Pons (tissue), 1 donor: ENCODE measurements at places on chromosomes 2 and 18.

DNA sequence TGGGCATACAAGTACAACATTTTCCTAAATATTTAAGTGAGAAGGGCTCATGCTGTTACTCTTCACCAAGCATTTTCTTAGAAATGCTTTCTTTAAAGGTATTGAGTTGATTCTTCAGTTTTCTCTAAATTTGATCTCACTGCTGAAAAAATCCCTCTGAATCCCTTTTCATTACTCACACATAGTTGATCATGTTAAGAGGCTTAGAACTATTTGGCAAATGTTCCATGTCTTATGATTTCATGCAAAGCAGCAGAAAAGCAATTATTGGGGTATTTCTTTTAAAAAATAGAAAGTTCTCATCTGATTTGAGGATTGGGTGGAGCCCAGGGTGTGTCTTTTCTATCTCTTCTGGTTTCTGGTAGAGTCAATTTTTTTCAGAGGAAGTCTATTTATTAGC, 1079.8 kb upstream of the ZEB2 start:
- DNase-seq: no peak

DNA sequence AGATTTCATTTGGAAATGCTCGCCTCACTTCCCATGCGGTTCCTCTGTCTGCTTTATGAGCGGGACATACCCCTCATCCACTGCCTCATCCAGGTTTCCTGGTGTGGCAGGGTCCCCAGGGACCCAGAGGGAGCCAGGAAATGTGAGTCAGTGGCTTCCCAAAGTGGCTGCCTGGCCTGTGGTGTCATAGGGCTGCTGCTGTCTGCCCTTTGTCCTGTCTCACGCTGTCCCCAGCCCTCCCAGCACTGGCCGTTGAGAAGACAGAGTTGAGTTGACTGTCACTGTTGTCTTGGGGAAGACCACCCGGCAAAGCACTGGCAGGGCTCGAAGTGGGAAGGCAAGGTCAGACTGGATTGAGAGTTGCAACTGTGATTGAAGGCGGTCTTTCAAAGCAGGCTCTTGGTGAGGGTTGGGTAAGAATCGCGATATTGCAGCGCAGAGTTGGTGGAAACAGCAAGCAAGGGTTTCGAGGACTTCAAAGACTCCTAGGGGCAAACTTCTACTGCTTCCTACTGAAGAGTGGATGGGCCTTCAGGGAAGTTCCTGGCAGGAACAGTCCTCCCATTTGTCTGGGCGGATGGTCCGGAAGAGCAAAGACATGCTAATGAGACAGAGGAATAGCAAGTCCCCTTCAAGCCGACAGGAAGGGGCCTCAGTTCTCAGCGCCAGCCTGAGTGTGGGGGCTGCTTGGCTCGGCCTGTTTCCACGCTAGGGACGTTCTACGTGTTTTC, 33.9 kb downstream of the RAB31 start:
- no peak for DNase-seq

DNA sequence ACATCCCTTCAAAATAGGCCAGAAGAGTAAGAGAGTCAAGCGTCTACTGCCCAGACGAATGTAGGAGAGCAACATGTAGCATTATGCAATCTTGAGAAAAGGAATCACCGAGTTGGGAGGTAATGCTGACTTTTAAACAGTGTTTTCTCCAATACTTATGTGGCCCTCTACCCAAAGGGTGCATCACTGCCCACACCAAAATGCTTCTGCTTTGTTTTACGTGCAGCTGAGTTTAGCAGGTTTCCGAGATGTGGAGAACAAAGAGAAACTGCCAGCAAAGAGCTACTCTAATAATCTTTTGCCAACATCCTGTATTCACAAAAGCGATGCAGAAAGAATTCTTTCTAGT, 63.4 kb upstream of the ZEB2 start:
- DNase-seq: no peak

GRCh38 chr18:67651438-67651837, 134.9 kb upstream of the DSEL start:
- peak; percentile 14 for DNase-seq

GRCh38 chr2:10541775-10542432, 93.8 kb upstream of the ODC1 start:
- DNase-seq: no peak

DNA sequence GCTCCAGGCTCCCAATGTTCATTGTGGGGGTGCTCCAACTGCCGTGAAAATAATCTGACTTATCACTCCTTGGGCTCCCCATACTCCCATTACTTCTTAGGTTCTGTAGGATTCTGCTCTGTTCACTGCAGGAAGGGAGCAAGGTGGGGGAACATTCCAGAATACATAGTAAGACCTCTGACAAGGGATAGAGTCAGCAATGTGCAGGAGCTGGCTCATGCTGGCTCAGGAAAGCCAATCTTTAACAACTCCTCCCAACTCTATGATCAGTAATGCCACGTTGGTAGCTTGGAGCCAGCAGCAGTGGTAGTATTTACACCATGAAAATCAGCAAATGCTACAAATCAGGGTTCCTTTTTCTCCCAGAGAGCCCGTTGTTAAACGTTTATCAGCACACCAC, 44.4 kb downstream of the FECH start:
- DNase-seq: no peak
